Activated naive CD8-positive, alpha-beta T cell treated with anti-CD3 and anti-CD28 coated beads, Interleukin-2, amount 10 ng/mL, durations not matched to agents 7 days and 5 days (primary cell): ENCODE measurements at places on chromosomes 2 and 18. TPM values are rescaled to one million over a fixed set of nuclear protein-coding genes. Genes with fewer than 3 reads are reported as not detected.

The TMEM237 gene
- 16.8 TPM for total RNA-seq

GRCh38 chr2:152071092-152071491 is 27.8 kb downstream of the CACNB4 start:
- no peak overlapping the region for H3K4me3 ChIP-seq
- no peak for DNase-seq
- no peak overlapping the region for H3K27ac ChIP-seq

The POU3F3 gene
- total RNA-seq = not detected

DNA sequence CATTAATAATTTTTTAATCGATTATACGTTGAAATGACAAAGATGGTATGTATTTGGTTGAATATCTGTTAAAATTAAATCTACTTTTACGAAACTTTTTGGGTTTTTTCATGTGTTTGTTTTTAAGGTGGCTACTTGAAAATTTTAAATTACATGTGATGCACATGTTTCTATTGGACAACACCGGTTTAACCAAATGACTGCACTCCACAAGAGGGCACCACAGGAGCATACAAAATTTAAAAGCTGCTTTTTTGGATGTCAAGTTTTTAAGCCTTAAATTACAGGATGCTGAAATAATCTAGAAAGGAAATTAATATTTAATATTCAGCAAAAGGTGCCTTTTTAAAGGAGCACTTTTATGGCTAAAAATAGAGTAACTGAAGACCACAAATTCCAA is 98.7 kb downstream of the ACVR1 start:
- H3K27ac ChIP-seq = no peak overlapping the region
- peaks cover 6% of the 10 kb centered on the region for H3K4me1 ChIP-seq
- no peak for DNase-seq

DNA sequence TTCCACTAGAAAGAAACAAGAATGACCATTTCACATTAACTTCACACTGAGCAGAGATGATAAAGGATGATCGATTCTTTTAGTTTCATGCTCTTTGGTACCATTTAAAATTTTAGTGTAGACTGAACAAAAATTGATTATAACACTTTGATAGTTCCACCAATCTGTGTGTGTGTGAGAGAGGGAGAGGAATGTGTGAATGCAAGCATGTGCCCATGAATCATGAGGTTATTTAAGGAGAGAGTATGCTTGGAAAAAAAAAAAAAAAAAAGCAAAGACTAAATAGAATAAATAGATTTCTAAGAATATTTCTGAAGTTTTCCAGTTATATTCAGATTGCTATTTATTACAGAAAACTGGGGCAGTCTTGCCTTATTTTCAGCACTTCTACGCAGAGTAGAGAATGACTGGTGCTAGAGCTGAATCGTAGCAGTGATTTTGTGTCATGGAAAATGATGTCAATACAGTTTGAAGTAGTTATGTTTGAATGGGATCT is 900.8 kb downstream of the SLC4A3 start:
- no peaks in the 10 kb centered on the region for H3K27me3 ChIP-seq
- H3K4me1 ChIP-seq = no peaks in the 10 kb centered on the region
- DNase-seq = no peak
- no peak overlapping the region for H3K27ac ChIP-seq
- H3K4me3 ChIP-seq = no peak overlapping the region

- H3K27me3 ChIP-seq = no peaks in the 10 kb centered on the region
- no peak for DNase-seq
- peaks cover 63% of the 10 kb centered on the region for H3K36me3 ChIP-seq
- H3K4me1 ChIP-seq = peaks cover 60% of the 10 kb centered on the region
Measured at GRCh38 chr2:6864231-6864754, 1.4 kb downstream of the CMPK2 start.

DNA sequence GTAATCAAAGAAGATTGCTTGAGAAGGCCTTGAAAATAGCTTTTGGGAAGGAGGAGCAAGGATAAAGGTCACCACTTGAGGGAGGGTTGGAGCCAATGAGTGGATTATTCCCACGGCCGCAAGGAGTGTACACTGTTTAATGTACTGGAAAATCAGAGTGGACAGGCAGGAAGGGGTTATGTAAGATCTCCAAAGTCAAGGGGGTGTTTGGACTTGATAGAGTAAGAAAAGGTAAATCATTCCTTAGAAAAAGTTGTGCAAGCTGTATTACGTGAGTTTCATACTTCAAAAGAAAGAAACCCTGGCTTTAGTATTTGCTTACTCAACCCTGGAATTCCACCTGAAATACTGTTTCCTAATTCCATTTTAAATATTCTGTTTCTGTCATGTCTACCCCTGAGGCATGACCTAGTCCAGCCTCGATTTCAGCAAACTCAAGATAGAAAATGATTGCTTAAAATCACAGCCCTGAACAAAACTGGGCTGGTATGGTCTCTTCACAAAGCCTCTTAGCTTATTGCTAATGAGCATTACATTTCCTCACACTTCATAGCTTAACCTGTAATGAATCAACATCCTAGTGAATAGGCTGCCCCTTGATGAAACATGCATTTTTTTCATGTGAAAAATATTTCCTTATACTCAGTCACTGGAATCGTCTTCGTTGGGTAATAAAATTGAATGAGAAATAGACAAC is 1.1 kb downstream of the MREG start:
- H3K4me1 ChIP-seq = peaks cover 36% of the 10 kb centered on the region
- peak overlapping the region; percentile 90 for H3K4me3 ChIP-seq
- H3K36me3 ChIP-seq = peaks cover 2% of the 10 kb centered on the region
- H3K27ac ChIP-seq = peak overlapping the region; percentile 48

The AFF3 gene
- 2.2 TPM for total RNA-seq

DNA sequence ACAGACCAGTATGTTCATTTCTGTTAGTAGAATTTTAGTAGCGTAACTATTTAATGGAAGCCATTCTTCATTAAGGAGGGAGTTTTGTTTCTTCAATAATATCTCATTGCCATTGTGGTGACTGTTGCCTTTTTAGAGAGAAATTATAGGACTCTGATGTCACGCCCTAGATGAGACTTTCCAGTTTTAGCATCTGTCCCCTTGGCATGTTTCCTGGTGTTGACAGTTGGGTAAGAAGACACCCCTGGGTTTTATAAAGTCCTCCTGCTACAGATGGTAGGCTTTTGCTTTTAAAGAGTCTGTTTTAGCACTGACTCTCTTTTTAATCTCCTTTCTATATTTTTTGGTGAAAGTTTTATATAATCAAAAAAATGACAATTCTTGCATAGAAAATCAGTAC is 41.9 kb downstream of the KCNJ3 start:
- DNase-seq = no peak
- no peak overlapping the region for H3K4me3 ChIP-seq
- H3K27ac ChIP-seq = no peak overlapping the region
- no peaks in the 10 kb centered on the region for H3K36me3 ChIP-seq
- H3K4me1 ChIP-seq = no peaks in the 10 kb centered on the region

DNA sequence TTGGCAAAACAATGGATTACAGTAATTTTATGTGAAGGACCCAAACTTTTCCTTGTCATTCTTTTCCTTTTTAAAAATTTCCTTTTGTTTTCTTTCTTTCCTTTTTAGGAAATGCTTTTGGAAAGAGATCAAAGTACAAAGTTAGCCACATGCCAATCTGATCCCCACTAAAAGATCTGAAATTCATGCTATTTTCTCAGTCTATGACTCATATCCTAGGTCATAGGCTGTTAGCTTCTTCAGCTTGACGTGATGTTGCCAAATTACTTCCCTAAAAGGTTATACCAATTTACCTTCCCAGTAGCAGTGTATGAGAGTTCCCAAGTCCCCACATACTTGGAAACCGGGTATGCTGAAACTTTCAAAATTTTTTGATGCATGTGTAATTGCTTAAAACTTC is 355.3 kb downstream of the INSIG2 start:
- peaks cover 4% of the 10 kb centered on the region for H3K27me3 ChIP-seq
- H3K36me3 ChIP-seq = no peaks in the 10 kb centered on the region
- no peak overlapping the region for H3K4me3 ChIP-seq
- no peak overlapping the region for H3K27ac ChIP-seq
- H3K4me1 ChIP-seq = no peaks in the 10 kb centered on the region

GRCh38 chr2:54024576-54024975 is 53.8 kb upstream of the PSME4 start:
- DNase-seq = no peak
- no peak overlapping the region for H3K27ac ChIP-seq
- peaks cover 30% of the 10 kb centered on the region for H3K36me3 ChIP-seq

DNA sequence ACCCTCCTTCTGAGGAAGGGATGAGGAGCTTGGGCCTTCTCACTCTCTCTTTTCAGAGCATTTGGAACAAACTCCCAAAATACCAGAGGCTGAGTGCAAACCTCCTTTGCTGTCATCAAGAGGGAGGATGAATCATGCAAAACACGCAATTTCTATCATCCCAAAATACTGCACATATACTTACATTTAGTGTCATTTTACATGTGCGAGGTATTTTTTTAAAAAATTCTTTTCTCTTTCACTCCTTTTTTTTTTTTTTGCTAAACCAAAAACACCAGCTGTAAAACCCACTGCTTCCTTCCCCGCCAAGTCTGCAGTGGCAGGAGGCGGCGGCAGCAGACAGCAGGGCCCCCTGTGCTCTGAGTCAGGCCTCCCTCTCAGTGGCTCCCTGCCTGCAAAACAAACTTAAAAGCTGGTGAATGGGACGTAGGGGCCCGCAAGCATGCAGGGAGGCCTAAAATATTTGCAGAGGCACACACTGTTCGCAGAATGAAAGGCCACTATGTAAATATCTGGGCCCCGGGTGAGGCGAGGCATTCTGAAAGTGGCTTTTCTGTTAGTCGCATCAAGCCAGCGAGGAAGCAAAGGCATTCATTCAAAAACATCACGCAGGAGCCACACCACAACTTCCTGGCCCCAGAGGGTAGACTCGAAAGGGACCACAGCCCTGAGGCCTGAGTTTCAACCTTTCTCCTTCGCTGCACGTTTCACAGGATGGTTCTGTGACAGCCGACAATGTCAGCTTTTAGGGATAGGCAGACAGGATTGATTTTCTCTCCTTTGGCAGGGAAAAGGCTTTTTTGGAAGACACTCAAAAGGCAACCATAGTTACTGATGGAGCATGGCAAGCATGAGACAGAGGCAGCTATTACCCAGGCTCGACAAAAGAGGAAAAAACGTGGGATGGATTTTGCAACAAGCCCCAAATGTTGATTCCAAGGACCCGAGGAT is 73.4 kb downstream of the ACTR2 start:
- peaks cover 32% of the 10 kb centered on the region for H3K27me3 ChIP-seq
- H3K4me3 ChIP-seq = peak overlapping the region; percentile 84
- H3K27ac ChIP-seq = peak overlapping the region; percentile 94
- H3K4me1 ChIP-seq = peaks cover 40% of the 10 kb centered on the region
- DNase-seq = peak; percentile 75

GRCh38 chr2:85131116-85131515 is 2.1 kb upstream of the TCF7L1 start:
- DNase-seq = no peak
- H3K4me3 ChIP-seq = no peak overlapping the region
- H3K27ac ChIP-seq = no peak overlapping the region

DNA sequence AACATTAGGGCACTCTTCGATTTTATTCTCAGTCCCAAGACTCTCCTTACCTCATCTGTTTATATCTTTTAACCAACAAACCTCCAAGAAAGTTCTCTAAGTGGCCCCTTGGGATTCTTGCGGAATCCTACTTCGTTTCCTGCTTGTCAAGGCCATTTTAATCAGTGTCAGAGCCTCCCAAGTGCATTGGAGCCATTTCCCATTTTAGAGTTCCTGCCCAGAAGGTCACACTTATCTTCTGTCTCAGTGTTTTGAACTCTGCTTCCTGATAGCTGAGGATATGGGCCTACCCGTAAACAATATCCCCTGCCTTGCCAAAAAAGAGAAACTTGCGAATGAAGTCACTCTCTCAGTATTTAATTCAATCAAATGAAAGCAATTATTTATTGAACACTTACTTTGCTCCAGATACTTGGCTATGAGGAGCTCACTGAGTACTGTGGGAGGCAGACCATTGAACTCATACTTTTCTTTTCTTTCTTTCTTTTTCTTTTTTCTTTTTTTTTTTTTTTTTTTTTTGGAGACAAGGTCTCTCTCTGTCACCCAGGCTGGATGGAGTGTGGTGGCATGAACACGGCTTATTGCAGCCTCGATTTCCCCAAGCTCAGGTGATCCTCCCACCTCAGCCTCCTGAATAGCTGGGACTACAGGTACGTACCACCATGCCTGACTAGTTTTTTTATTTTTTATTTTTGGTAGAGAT is 5.7 kb upstream of the NOSTRIN start:
- DNase-seq = no peak
- peaks cover 3% of the 10 kb centered on the region for H3K4me1 ChIP-seq
- peaks cover 6% of the 10 kb centered on the region for H3K27me3 ChIP-seq
- no peak overlapping the region for H3K27ac ChIP-seq
- no peaks in the 10 kb centered on the region for H3K36me3 ChIP-seq
- no peak overlapping the region for H3K4me3 ChIP-seq

- H3K36me3 ChIP-seq = no peaks in the 10 kb centered on the region
- H3K4me3 ChIP-seq = no peak overlapping the region
- peaks cover 5% of the 10 kb centered on the region for H3K27me3 ChIP-seq
Measured at GRCh38 chr2:126906781-126907180, 8.1 kb downstream of the TEX51 start.

The HOXD8 gene
- not detected for total RNA-seq

The TUBB8B gene
- total RNA-seq = not detected

- H3K27me3 ChIP-seq = peaks cover 62% of the 10 kb centered on the region
- no peak overlapping the region for H3K27ac ChIP-seq
- no peak overlapping the region for H3K4me3 ChIP-seq
- no peaks in the 10 kb centered on the region for H3K36me3 ChIP-seq
- no peaks in the 10 kb centered on the region for H3K4me1 ChIP-seq
Measured at GRCh38 chr18:63431180-63431579, 8.9 kb upstream of the VPS4B start.

The TRABD2A gene
- 85.5 TPM for total RNA-seq

GRCh38 chr2:145161656-145162055 is 641.7 kb upstream of the ZEB2 start:
- no peak for DNase-seq
- H3K36me3 ChIP-seq = no peaks in the 10 kb centered on the region
- H3K27ac ChIP-seq = no peak overlapping the region
- H3K27me3 ChIP-seq = no peaks in the 10 kb centered on the region

- DNase-seq = no peak
- H3K4me1 ChIP-seq = no peaks in the 10 kb centered on the region
- H3K27me3 ChIP-seq = no peaks in the 10 kb centered on the region
- H3K4me3 ChIP-seq = no peak overlapping the region
- H3K27ac ChIP-seq = no peak overlapping the region
Measured at GRCh38 chr2:228866781-228867180, 404.3 kb downstream of the PID1 start.
